ENCODE measurements at places on chromosomes 16 and 17.

GRCh38 chr16:47254756-47255155 is 111.0 kb upstream of the NETO2 start:
- no peak for DNase-seq

DNA sequence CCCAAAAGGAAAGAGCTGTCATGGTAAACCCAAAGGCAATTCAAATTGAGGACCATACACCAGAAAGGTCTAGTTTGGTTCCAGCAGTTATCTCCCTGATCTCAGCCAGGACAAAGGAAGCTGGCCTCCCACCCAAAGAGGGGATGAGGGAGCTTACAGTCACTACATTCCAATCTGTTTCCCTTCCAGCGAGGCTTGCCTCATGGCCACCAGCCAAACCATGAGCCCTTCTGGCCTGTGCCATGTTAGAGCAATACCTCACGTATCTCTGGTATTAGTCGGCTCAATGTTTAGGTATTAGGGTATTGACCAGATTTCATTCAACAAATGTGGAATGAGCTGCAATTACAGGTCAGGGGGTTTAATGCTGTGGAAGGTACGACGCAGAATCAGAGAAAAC is 8.4 kb downstream of the NDUFAB1 start:
- peak; percentile 12 for DNase-seq

GRCh38 chr17:3888343-3889171 is 4.3 kb downstream of the CAMKK1 start:
- peak; percentile 91 for DNase-seq

DNA sequence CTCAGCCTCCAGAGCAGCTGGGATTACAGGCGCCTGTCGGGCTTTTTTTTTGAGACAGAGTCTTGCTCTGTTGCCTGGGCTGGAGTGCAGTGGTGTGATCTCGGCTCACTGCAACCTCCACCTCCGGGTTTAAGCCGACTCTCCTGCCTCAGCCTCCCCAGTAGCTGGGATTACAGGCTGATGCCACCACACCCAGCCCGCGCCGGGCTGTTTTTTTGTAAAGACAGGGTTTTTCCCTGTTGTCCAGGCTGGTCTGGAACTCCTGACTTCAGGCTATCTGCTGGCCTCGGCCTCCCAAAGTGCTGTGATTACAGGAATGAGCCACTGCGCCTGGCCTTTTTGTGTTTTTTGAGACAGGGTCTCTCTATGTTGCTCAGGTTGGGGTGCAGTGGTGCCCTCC is 27.4 kb upstream of the SPNS3 start:
- DNase-seq: no peak

GRCh38 chr16:28555561-28555960 is 1.8 kb downstream of the SGF29 start:
- no peak for DNase-seq

GRCh38 chr17:51006601-51007000 is 114.1 kb downstream of the SPAG9 start:
- peak; percentile 47 for DNase-seq

Measured in ACHN (cell line).